Small intestine (tissue), 16 donors: ENCODE measurements at places on chromosomes 7 and 10.

- no peak overlapping the region for H3K4me3 ChIP-seq
- H3K4me1 ChIP-seq: no peaks in the 10 kb centered on the region
- no peaks in the 10 kb centered on the region for H3K27me3 ChIP-seq
- no peak for DNase-seq
- H3K27ac ChIP-seq: no peak overlapping the region
Observed at GRCh38 chr10:113499806-113500205, 53.0 kb upstream of the HABP2 start.

DNA sequence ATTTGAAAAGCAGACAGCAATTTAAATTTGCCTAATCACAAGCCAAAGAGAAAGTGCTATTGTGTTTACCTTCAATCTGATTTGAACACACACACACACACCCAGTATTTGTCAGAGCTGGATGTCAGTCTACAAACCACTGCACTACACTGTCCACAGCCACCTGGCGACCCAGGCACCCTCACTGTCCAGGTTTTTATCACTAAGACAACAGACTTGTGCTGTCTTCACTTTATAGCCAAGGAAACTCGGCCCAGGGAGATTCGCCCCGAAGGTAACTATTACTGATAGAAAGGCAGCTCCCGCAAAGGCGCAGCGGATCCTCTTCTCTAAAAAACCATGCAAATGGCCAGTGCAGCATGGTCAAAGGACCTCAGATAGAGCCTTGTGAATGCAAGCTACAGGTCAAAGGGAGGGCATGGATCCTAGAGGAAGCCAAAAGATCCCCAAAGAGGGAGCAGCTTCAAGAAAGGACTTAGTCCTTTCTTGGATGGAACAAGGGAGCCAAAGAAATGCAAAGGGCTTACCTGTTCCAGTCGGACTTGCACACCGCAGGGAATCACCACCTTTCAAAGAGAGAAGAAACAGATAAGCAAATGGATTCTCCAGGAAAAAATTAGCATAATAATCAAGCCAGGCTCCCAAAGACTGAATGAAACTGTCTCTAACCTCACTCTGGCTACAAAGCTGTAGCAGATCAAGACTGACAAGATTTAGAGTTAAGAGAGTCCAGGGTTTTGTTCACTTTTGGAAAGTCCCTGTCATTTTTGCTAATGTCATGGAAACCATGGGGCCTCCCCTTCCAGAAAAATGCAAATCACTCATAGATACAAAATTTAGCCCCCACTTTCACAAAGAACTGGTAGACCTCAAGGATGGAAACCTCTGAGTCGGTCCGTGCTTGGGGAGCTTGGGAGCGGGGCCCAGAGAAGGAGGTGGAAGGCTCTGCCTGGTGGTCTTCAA lies 101.1 kb downstream of the TNS3 start:
- H3K27ac ChIP-seq: peak overlapping the region; percentile 79
- H3K27me3 ChIP-seq: no peaks in the 10 kb centered on the region
- no peak for DNase-seq
- H3K4me1 ChIP-seq: peaks cover 92% of the 10 kb centered on the region

GRCh38 chr7:138195151-138195571 lies 118.9 kb downstream of the AKR1D1 start:
- no peaks in the 10 kb centered on the region for H3K27me3 ChIP-seq
- peak; percentile 13 for DNase-seq
- H3K4me3 ChIP-seq: no peak overlapping the region

- H3K4me3 ChIP-seq: no peak overlapping the region
- H3K36me3 ChIP-seq: no peaks in the 10 kb centered on the region
- no peak for DNase-seq
- no peaks in the 10 kb centered on the region for H3K4me1 ChIP-seq
- no peak overlapping the region for H3K27ac ChIP-seq
Observed at GRCh38 chr7:42650171-42650570, 261.7 kb downstream of the C7orf25 start.

DNA sequence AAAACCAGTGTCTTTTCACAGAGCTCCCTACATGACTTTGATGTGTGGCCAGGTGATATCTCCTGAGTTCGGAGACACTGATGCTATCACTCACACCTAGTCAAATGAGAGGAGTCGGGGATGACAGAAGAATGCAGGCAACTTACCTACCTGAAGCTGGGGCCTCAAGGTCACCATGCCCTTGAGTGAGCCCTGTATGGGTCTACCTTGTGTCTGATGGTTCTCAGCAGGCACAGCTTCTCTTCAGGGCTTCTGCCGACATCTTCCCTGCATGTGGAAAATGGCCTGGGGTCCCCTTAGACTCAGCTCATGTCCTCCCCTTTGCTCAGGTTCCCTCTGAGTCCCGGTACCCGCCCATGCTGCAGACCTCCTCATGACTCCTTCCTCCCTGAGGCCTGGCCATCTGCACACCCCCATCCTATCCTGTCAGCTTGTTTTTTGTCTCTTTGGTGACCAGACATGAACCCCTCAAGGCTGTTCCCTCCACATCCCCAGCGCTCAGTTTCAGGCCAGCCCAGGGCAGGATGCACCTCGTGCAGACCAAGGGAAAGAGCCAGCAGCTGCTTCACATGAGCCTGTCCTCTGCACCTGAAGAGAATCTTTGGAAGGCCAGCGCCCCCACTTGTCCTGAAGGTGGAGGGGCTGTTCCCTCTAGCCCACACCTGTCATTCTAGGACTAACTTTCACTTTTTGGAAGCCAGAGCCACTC lies 74.6 kb upstream of the GDF10 start:
- no peak for DNase-seq
- H3K36me3 ChIP-seq: no peaks in the 10 kb centered on the region
- no peak overlapping the region for H3K4me3 ChIP-seq
- no peak overlapping the region for H3K27ac ChIP-seq
- no peaks in the 10 kb centered on the region for H3K4me1 ChIP-seq

DNA sequence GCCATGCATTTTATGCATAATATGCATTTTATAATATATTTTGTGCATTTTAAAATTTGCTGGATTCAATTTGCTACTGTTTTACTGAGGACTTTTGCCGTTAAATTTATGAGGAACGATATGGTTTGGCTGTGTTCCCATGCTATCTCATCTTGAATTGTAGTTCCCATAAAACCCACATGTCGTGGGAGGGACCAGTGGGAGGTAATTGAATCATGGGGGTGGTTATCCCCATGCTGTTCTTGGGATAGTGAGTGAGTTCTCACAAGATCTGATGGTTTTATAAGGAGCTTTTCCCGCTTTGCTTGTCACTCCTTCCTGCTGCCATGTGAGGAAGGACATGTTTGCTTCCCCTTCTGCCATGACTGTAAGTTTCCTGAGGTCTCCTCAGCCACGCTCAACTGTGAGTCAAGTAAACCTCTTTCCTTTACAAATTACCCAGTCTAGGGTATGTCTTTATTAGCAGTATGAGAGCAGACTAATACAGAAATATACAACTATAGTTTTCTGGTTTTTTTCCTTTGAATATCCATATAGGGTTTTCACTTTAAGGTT lies 201.4 kb upstream of the SH2B2 start:
- no peaks in the 10 kb centered on the region for H3K4me1 ChIP-seq
- H3K4me3 ChIP-seq: no peak overlapping the region
- H3K36me3 ChIP-seq: no peaks in the 10 kb centered on the region
- no peaks in the 10 kb centered on the region for H3K27me3 ChIP-seq
- no peak overlapping the region for H3K27ac ChIP-seq
- DNase-seq: no peak

GRCh38 chr7:132347123-132347522 lies 229.1 kb downstream of the PLXNA4 start:
- no peak overlapping the region for H3K27ac ChIP-seq
- H3K36me3 ChIP-seq: no peaks in the 10 kb centered on the region
- no peak for DNase-seq
- H3K4me3 ChIP-seq: no peak overlapping the region

GRCh38 chr7:158567153-158567603 lies 20.4 kb downstream of the PTPRN2 start:
- no peak for DNase-seq
- H3K27ac ChIP-seq: no peak overlapping the region
- H3K4me3 ChIP-seq: no peak overlapping the region
- no peaks in the 10 kb centered on the region for H3K4me1 ChIP-seq
- peaks cover 20% of the 10 kb centered on the region for H3K27me3 ChIP-seq

DNA sequence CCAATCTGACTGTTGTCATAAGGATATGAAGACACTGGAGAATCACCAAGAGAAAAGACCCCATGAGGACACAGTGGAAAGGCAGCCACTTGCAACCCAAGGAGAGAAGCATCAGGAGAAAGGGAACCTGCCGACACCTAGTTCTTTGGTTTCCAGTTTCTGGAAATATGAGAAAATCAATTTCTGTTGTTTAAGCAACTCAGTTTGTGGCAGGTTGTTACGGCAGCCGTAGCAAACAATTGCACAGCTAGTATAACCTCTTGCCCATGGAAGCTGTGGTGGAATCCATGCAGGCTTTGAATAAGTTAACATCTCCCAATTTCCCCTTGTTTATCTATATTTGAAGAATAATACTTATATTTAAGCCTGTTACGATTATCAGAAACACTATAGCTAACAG lies 1103.0 kb upstream of the PHF14 start:
- H3K36me3 ChIP-seq: no peaks in the 10 kb centered on the region
- no peak for DNase-seq
- no peak overlapping the region for H3K4me3 ChIP-seq
- H3K4me1 ChIP-seq: no peaks in the 10 kb centered on the region
- H3K27me3 ChIP-seq: no peaks in the 10 kb centered on the region

GRCh38 chr7:13057462-13058200 lies 370.2 kb downstream of the ARL4A start:
- no peaks in the 10 kb centered on the region for H3K36me3 ChIP-seq
- no peak overlapping the region for H3K27ac ChIP-seq
- no peak for DNase-seq
- H3K4me1 ChIP-seq: no peaks in the 10 kb centered on the region

GRCh38 chr7:148264933-148265557 lies 325.5 kb upstream of the C7orf33 start:
- peak; percentile 46 for DNase-seq
- H3K27ac ChIP-seq: no peak overlapping the region
- H3K27me3 ChIP-seq: no peaks in the 10 kb centered on the region

GRCh38 chr10:23512355-23513058 lies 73.6 kb downstream of the OTUD1 start:
- H3K4me3 ChIP-seq: no peak overlapping the region
- no peaks in the 10 kb centered on the region for H3K4me1 ChIP-seq
- DNase-seq: no peak
- H3K27ac ChIP-seq: no peak overlapping the region

DNA sequence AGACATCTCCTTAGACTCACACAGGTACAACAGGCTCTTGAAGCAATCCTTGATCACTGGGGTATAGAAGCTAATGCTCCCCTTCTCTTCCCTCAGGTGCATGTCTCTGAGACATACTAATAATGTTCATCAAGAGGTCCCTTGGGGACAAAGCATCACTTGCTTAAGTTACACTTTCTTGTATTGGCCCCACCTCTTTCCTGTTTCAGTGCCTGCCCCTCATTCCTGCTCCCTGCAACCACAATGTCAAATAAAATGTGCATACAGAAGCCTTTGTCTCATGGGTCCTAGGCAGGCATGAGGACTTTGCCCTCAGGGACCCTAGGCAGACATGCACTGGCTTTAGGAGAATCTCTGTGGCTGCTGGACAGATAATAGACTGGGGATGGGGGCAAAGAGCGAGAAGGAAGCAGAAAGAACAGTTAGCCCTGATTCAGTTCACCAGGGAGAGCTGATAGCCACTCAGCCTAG lies 175.0 kb upstream of the NPY start:
- no peaks in the 10 kb centered on the region for H3K27me3 ChIP-seq
- H3K4me1 ChIP-seq: no peaks in the 10 kb centered on the region
- H3K36me3 ChIP-seq: no peaks in the 10 kb centered on the region
- DNase-seq: no peak
- peak overlapping the region; percentile 54 for H3K27ac ChIP-seq
- no peak overlapping the region for H3K4me3 ChIP-seq

- H3K27ac ChIP-seq: no peak overlapping the region
- no peaks in the 10 kb centered on the region for H3K36me3 ChIP-seq
- no peak for DNase-seq
- H3K4me1 ChIP-seq: peaks cover 11% of the 10 kb centered on the region
Observed at GRCh38 chr7:2866601-2867000, 22.5 kb upstream of the GNA12 start.

- DNase-seq: no peak
- peaks cover 3% of the 10 kb centered on the region for H3K36me3 ChIP-seq
- H3K27me3 ChIP-seq: no peaks in the 10 kb centered on the region
- H3K4me3 ChIP-seq: no peak overlapping the region
Observed at GRCh38 chr7:42934291-42934690, 2.1 kb downstream of the MRPL32 start.

DNA sequence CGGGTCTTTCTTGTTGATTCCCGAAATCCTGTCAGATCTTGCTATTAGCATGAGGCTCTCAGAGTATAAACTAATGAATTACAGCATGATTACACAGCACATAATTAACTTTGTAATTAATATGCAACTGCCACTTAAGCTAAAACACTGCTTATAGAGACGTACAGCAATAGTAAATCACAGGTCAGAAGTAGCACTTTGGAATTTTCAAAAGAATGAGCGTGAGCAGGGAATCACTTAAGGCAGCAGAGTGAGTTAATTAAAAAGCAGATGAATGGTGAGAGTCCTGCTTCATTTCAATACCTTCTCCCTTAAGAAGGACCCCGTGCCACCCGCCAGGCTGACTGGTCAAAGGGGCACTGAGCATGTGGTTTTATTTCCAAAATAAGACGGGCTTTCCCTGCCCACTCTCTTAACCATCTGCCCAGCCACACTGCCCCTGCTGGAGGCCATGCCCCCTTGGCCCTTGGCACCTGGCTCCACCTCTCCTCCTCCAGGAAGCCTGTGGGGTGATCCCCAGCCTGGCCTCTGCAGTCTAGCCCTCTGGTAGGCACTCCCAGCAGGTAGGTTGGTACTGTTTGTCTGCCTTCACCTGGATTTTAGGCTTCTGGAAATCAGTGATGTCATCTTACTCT lies 117.8 kb downstream of the ZMIZ1 start:
- H3K27me3 ChIP-seq: no peaks in the 10 kb centered on the region
- peak overlapping the region; percentile 8 for H3K27ac ChIP-seq
- peaks cover 28% of the 10 kb centered on the region for H3K4me1 ChIP-seq
- peak; percentile 16 for DNase-seq
- no peak overlapping the region for H3K4me3 ChIP-seq

DNA sequence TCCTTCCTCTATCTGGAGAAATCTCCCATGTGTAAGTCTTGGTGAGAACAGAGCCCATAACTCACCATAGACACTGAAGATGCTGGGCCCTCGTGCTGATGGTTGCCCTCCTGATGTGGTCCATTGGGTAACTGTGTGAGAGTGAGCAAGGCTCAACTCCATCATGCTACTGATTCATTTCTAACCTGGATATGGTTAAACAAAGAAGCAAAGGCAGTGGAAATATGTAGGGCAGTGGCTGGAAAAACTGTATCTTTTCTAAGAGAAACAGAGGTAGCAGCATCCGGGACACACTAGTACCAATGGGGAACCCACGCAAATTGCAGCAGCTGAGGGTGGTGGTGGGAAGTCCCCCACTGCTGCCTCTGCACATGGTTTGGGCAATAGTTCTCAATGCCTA lies 221.7 kb downstream of the KLF6 start:
- no peak for DNase-seq
- no peaks in the 10 kb centered on the region for H3K4me1 ChIP-seq
- H3K36me3 ChIP-seq: no peaks in the 10 kb centered on the region
- no peak overlapping the region for H3K27ac ChIP-seq
